ENCODE measurements at places on chromosomes 5 and 9.
A peak's percentile ranks its signal among the peaks of the same experiment; 100 is the strongest.

DNA sequence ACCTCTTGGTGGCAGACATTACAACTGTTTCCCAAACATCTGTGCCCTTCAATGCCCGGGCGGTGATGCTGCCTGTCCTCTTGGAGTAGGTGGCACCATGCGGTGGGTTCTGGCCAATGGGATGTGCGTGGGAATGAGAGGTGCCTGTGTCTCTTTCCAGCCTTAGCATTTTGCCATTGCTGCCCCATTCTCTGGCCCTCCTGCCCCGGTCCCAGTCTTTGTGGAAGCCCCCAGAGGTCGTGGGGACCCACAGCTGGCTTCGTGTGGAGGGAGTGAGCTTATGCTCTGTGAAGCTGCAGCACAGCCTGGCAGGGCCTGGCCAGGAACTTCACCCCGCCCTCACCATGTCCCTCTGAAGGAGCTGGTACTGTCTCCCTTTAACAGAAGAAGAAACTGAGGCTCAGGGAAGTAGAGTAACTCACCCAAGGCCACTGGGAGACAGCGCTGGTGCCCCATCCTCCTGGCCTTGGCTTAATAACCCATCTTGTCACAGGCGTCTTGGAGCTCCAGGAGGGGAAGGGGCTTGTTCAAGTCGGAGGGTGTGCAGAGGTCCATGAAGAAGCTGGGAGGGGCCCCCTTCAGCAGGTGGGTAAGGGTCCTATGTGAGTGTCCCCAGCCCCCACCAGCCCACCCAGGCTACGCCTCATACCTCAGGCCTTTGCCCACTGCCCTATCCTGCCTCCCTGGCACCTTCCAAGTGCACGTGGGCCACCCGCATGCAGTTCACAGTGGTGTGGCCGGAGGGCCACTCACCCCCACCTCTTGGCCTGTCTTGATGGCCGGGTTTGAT, 173.6 kb downstream of the GAPVD1 start:
- H3K27ac ChIP-seq, result no peak overlapping the region
- H3K4me1 ChIP-seq, result no peaks in the 10 kb centered on the region
- H3K36me3 ChIP-seq, result no peaks in the 10 kb centered on the region
- no peaks in the 10 kb centered on the region for H3K27me3 ChIP-seq
- no peak for DNase-seq

DNA sequence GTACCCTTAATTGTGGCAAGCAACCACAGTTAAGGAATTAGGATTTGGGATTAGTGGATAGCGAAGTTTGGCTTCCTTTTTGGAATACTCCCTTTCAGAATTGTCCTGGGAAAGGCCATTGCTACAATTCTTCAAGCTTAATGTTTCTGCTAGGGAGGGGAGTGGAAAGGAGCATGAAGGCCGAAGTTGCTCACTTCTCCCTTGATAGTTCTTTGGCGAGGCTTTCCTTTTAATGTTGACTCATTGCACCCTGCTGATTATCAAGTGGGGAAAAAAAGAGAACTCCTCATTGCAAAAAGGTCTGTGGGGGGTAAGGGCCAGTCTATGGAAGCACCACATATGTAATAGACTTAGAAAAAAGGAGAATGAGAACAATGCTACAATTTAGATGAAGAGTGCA, 30.7 kb downstream of the GRIN3A start:
- DNase-seq, result no peak
- H3K27me3 ChIP-seq, result no peaks in the 10 kb centered on the region
- H3K4me3 ChIP-seq, result no peak overlapping the region
- no peaks in the 10 kb centered on the region for H3K4me1 ChIP-seq
- H3K27ac ChIP-seq, result no peak overlapping the region

- no peak overlapping the region for H3K4me3 ChIP-seq
- no peaks in the 10 kb centered on the region for H3K27me3 ChIP-seq
- DNase-seq, result no peak
- no peaks in the 10 kb centered on the region for H3K36me3 ChIP-seq
These were observed 121.0 kb upstream of the RGS7BP start for GRCh38 chr5:64384765-64385164.

- H3K4me3 ChIP-seq, result no peak overlapping the region
- no peak overlapping the region for H3K27ac ChIP-seq
- no peaks in the 10 kb centered on the region for H3K4me1 ChIP-seq
These were observed 14.2 kb upstream of the SEC16A start for GRCh38 chr9:136496801-136497620.

DNA sequence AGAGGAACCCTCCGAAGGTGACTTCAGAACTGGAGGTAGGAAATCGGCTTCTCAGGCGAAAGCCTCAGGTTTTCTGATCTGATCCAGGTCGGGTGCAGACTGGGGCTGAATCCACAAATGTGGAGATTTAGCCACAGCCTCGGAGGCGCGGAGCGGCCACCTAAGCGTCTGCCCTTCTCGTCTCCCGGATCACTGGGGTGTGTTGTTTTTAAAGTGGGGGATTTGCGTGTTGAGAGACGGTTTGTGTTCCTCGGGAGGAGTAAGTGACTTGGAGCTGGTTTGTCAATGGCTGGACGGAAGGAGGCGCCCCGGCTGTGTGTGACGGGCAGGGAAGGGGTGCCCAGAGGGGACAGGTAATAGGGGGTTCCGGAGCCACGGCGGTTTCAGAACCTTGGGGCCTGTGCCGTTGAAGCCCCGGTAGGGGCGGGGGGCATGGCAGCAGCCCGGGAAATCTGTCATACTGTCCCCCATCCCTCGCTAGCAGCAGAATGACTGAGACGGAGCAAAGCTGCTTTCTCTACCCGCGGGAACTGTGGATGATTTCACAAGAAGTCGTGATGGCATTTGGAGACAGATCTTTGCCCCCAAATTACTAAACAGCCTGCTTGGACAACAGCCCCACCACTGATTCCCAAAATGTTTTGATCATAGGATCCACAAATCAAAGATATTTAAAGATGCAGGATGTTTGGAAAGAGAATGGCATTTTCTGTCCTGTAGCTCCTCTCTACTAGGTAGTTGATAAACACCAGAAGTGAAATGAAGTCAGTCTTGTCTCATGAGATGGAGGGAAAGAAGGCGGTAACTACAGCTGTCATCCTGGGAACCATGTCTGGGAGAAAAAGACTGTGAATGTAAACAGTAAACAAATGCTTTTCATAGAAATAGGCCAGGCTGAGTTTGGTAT, 216.5 kb downstream of the PDZD2 start:
- peaks cover 6% of the 10 kb centered on the region for H3K4me1 ChIP-seq
- H3K4me3 ChIP-seq, result peak overlapping the region; percentile 69
- no peaks in the 10 kb centered on the region for H3K36me3 ChIP-seq
- H3K27me3 ChIP-seq, result no peaks in the 10 kb centered on the region

GRCh38 chr5:153088538-153088937, 401.9 kb upstream of the GRIA1 start:
- no peaks in the 10 kb centered on the region for H3K27me3 ChIP-seq
- no peak overlapping the region for H3K4me3 ChIP-seq
- no peak for DNase-seq
- no peak overlapping the region for H3K27ac ChIP-seq
- no peaks in the 10 kb centered on the region for H3K36me3 ChIP-seq

DNA sequence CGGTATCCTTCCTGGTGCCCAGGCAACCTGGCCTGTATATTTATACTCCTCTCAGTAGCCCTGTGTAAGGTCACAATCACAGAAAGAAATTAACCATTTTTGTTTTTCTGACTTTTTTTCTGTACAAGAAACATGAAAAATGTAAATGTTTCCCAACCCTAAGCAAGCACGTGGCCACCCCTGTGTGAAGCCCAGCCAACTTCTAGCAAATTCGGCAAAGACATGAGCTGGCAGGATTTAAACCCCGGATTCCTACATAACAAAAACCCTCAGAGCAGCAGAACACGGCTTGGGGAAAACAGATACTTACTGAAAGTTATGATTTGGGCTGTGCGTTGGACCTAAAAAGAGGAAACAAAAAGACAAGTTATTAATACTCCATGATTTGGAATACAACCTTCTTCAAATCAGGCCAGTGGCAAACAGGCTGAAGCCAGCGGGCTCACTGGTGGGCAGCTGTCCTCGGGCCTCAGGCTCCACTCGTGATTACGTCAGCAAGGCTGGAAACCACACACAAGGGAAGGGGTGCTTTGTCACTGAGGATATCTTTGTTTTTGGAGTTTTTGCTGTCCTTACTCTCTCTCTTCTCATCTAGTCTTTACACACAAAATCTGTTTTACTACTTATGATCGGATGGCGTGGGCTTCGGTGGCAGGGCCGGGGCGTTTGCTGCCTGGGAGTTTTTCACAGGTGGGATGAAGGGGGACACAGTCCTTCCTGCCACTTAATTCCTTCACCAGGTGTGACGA, 194.1 kb downstream of the ROR2 start:
- no peak overlapping the region for H3K4me3 ChIP-seq
- no peak for DNase-seq
- no peaks in the 10 kb centered on the region for H3K27me3 ChIP-seq

DNA sequence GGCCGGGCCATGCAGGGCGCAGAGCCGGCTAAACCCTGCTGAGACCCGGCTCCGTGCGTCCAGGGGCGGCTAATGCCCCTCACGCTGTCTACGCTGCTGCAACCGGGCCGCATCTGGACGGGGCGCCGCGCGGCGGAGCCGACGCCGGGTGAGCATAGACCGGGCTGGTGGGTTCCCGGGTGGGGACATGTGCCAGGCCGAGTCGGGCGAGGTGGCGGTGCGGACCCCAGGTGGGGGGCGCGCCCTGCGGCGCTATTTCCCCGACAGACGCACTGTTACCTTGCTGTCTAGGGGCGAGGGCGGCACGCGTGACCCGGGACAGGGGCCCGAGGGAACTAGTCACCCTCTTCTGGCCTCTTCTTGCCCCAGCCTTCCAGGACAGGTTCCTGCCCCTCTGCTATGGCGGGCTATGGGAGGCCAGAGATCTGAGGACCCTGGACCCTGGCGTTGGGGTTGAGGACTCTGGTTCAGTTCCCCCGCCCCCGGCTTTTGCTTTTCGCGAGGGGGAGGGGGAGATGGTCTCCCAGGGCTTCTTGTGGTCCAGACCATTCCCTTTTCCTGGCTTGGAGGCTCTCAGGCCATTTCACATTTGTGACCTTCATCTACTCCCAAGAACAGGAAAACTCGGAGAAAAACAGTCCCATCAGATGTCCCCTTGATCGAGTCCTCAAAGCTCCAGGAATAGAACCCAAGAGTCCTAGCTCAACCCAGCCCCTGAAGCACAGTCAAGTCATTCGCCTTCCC, 536 bp downstream of the SLC27A4 start:
- no peaks in the 10 kb centered on the region for H3K27me3 ChIP-seq
- H3K36me3 ChIP-seq, result peaks cover 40% of the 10 kb centered on the region

GRCh38 chr5:167694325-167695147, 596.9 kb upstream of the WWC1 start:
- H3K36me3 ChIP-seq, result no peaks in the 10 kb centered on the region
- H3K4me3 ChIP-seq, result no peak overlapping the region

DNA sequence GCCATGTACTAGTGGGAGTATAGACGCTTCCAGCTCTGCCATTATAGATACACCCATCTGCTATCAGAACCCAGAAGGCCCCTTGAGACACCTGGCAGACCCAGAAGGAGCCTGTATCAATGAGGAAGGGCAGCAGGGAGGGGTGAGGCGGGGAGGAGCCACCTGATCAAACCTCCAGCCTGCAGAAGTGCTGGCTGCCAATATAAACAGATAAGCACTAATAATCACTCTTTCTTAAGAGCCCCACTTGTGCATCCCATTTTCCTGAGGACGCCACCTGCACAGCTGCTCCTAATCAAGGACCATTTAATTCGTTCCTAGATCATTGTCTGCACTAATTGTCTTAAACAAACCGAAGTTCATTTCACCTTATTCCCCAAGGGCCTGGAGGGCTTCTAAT, 75.0 kb upstream of the NEK6 start:
- no peak overlapping the region for H3K27ac ChIP-seq
- no peak overlapping the region for H3K4me3 ChIP-seq
- no peak for DNase-seq
- H3K36me3 ChIP-seq, result no peaks in the 10 kb centered on the region
- peaks cover 9% of the 10 kb centered on the region for H3K27me3 ChIP-seq

DNA sequence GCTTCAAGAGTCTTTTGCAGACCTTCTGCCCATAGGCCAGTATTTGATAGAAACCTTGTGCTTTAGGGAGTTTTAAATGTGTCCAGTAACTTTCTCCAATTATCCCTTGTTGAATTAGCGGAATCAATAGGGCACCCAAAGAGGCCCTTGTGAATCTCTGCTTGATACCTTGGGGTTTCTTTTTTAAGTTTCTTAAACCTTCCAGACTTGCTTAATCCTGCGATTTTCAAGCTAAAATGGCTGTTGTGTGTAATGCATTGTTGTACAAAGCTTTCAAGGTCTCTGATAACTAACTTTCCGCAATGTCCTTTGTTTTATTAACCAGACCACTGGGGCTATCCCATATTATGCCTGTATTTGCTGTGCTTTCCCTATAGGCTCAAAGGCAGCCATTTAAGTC, 577.4 kb upstream of the RORB start:
- no peaks in the 10 kb centered on the region for H3K27me3 ChIP-seq
- H3K27ac ChIP-seq, result no peak overlapping the region
- no peaks in the 10 kb centered on the region for H3K4me1 ChIP-seq
- no peaks in the 10 kb centered on the region for H3K36me3 ChIP-seq
- DNase-seq, result no peak
- H3K4me3 ChIP-seq, result no peak overlapping the region

DNA sequence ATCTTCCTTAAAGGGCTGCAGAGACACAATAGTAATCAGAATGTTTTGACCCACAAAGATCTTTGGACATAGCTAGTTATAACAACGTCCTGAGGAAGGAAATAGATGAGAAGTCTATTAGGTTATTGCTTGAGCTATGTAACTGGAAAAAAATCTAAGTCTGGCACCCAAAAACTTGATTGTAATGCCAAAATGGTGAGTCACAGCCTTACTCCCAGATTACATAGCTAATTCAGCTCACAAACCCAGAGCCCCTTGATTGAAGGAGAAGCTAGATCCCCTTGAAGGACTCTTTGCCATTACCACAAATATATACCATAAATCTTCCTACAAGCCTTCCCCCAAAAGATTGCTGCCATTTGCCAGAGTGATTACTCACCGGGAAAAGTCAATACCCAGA, 341.8 kb upstream of the KIF2A start:
- DNase-seq, result no peak
- no peaks in the 10 kb centered on the region for H3K27me3 ChIP-seq
- no peak overlapping the region for H3K4me3 ChIP-seq
- H3K27ac ChIP-seq, result no peak overlapping the region

DNA sequence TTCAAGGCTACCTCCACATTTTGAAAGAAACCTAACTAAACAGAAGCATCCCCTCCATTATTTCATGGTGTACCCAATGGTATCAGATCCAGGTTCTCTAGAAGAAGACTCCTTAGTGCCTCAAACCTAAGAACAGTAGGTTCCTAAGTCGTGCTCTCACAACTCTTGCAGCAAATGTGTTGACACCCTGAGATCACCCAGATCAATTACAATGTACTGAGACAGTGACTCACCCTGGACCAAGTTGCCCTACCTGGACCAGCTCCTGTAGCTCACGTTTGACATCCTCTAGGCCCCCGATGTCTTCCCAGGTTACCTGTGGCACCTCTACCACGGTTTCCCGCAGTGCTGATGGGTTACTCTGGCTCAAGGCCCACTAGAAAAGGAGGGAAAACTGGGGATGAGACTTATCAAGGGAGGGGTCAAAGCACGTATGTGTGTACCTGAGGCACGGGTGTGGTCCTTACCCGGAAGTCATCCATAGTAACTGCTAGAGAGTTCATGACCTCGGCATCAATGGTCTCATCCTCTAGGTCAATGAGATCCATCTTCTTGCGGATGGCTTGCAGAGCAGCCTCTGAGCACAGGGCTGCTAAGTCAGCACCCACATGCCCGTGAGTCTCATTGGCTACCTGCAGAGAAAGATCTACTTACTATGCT, 11.7 kb downstream of the VCP start:
- no peaks in the 10 kb centered on the region for H3K4me1 ChIP-seq
- no peak overlapping the region for H3K27ac ChIP-seq
- H3K4me3 ChIP-seq, result no peak overlapping the region
- peaks cover 67% of the 10 kb centered on the region for H3K36me3 ChIP-seq
- H3K27me3 ChIP-seq, result no peaks in the 10 kb centered on the region
- no peak for DNase-seq
